ENCODE measurements at places on chromosomes 1 and 21. TPM values are rescaled to one million over a fixed set of nuclear protein-coding genes. Genes with fewer than 3 reads are reported as not detected.

F5 gene
- not detected for total RNA-seq

ZNF436 gene
- 13.4 TPM for total RNA-seq

KRTAP10-5 gene
- total RNA-seq, result not detected

PTCH2 gene
- total RNA-seq, result not detected

SUMO3 gene
- total RNA-seq, result 129 TPM

ELAPOR1 gene
- 0.38 TPM for total RNA-seq

- DNase-seq, result no peak
Measured at GRCh38 chr1:25754470-25755181, 45.4 kb upstream of the SELENON start.

DNA sequence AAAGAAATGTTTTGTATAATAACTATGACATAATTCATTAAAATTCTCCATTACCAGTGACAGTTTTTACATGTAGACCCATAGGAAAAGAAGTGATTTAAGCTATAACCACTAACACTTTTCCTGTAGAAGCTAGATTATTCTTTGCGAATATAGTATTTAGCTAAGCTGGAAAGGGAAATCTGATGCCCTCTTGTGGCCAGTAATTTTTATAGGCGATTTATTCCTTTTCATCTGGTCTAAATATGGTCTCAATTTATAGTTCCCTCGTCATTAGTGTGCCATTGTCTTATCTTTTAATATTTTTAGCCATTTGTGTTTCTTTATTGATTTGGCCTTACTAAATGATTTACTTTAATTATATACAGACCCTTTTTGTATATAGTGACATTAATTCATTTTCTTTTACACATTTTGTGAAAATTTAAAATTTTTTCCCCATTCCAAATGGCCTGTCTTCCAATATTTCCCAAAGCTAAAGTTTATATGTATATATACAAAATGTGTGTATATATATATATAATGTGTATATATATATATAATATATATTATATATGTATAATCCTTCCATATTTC lies 26.7 kb downstream of the BTG3 start:
- DNase-seq, result peak; percentile 38

DNA sequence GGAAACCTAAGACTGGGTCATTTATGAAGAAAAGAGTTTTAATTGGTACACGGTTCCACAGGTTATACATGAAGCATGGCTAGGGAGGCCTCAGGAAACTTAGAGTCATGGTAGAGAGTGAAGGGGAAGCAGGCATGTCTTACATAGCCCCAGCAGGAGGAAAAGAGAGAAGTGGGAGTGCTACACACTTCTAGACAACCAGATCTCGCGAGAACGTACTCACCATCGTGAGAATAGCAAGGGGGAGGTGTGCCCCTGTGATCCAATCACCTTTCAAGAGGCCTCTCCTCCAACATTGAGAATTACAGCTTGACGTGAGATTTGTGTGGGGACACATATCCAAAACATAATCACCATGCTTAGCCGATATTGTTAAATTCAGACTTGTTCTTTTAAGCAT lies 62.8 kb downstream of the DYRK1A start:
- no peak for DNase-seq

DNA sequence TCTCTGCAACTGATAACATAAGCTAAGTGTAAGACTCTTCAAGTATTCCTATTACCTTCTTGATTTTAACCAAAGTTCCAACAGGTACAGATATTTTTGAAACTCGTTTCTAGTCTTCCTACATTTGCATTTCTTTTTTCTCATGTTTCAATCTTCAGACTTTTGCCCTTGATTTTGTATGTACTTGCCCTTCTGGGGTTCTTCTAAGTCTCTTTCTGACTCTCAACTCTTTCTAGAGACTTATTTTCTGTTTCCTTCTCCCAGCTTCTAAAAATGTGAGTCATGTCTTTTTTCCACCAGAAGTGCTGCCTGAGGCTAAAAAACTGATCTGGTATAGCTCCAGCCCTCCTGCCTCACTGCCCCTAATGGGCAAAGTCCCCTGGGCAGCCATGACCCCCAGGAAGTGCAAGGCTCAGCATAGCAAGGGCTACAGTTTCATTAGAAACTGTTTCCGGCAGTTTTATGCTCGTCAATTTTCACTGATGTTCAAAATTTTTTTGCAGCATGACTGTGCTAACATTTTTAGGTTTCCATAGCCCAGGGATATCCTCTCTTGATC lies 265.9 kb downstream of the SEC16B start:
- no peak for DNase-seq

- DNase-seq, result no peak
Measured at GRCh38 chr1:54889132-54889725, 2.2 kb upstream of the DHCR24 start.

DNA sequence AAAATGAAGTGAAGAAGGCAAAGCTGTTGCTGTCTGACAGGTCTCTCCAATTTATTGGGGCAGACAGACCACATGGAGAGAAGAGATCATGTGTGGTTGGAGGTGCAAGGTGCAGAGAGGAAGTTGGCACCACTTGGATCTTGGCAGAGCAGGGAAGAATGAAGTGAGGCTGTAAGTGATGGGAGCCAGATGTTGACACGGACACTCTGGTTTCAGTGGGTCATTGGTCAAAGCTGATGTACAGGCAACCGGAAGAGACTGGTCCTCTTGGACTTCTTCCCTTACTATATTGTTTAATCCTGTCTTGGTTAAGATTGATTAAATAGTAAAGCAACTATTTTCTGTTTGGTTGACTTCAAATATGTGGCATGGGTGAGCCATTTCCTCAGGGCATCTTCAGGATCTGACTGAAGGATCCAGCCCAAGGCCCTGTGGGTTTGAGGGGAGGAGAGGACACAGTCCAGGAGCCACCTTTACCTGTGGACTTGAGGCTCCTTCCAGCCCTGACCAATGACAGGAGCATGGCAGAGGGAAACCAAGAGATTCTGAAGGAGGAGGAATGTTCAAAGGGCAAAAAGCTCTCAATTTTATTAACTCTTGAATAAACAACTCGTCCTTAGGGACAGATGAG lies 49.4 kb downstream of the NENF start:
- DNase-seq, result no peak

- DNase-seq, result no peak
Measured at GRCh38 chr1:151822404-151822803, 9.2 kb downstream of the RORC start.

DNA sequence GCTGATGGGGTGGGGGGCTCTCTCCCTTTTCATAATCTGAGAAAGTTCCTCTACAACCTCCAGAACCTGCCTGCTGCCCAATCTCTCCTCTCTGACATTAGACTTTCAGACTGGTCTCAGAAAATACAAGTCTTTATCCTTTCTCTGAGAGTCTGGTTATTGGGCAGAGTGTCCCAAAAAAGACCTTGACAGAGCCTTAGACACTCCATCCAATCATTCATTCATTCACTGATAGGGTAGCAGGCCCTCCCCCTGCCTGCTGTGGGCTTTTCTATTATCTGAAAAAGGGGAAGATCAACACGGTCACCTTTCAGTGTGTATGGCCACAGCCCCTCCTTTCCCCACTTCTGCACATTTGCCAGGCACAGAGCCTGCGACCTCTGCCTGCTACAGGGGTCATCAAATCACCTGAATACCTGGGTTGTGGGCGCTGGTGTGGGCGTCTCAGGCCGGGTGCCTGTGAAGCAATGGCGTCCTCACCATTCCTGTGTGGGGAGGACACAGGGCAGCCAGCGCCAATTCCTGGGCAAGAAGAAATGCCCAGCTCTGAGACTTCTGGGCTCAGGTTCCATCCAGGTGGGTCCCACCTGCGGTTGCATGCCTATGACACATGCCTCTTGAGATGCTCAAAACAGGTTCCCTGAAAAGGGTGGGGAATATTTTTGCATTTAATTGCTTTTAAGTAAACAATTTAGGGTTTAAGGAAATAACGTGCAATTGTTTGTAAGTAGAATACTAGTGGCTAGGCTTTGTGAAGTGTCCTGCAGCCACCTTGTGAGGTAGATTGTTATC lies 52.8 kb downstream of the ELK4 start:
- no peak for DNase-seq

DNA sequence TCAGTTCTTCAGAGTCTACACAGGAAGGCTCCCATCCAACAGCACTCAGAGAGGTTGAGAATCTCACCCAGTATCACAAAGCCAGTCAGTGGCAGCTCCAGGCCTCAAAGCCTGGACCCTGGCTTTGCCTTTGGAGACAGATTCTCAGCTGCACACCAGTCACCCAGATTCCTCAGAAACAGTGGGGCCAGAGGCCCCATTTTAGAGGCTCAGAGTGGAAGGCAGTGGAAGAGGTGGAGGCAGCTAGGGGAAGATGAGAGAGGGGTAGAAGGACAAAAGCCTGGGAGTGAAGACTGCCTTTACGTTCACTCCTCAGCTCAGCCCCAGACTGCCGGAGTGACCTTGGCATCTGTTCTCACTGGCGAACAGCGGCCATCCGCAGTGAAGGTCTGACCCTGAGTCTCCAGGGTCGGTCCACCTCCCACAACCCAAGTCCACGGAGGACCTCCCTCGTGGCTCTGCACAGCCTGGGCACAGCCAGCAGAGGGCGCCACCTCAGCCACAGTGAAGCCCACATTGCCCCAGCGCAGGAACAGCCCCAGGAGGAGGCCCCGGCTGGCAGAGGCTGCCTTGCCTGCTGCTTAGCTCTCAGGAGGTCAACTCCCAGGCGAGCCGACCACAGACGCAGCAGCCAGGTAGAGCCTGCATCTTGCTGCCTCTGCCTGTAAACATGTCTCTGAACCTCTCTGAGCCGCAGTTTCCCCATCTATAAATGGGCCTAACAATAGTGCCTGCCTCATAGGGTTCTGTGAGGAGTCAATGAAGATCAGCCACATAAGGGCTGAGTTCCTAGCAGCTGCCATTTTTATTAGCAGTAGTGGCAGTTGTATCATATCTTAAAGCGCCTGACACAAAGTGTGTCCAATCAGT lies 5.9 kb upstream of the FNDC5 start:
- DNase-seq, result peak; percentile 27

DNA sequence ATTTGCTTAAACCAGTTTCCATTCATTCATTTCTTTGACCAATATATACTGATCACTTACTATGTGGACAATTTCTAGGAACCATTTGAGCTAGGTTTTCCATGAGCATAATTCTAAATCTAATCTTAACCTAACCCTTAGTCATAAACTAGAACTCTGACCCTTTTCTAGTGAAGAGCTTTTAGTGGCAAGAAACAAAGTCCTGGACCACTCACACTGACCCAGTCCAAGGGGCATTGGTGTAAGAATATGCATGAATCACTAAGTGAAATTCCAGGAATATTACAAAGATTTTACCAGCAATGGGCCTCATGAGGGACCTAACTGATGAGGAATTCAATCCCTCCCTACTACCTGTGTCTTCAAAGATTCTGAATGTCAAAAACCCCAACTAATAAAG lies 40.6 kb upstream of the SLC2A1 start:
- no peak for DNase-seq

DNA sequence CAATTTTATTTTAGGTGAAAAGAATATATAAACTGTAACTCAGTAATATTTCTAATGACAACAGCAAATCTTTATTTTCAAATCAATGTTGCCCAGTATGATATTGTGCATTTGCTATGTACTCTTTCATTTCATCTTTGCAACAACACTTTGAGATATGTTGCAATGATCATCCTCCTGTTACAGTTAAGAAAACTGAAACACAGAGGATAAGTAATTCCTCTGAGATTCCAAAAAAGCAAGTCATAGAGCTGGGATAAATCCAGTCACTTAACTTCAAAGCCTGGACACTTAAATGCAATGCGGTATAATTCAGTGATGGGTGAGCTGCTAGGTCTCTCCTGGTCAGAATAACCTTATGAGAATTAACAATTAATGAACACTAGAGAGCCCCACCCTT lies 48.6 kb upstream of the EXO1 start:
- peak; percentile 33 for DNase-seq

GRCh38 chr1:40389871-40390560 lies 16.5 kb downstream of the SMAP2 start:
- DNase-seq, result peak; percentile 80

DNA sequence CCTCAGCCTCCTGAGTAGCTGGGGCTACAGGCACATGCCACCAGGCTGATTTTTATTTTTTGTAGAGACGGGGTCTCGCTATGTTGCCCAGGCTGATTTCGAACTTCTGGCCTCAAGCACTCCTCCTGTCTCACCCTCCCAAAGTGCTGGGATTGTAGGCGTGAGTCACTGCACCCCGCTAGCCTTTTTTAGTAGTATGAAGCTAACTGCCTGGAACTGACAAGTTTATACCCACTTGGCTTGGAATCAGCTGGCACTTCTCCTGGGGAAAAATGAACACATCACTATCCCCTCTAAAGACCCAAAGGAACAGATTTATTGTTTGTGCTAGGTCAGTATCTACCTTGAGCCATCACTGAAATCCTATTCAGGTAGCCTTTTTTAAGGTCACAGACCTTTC lies 19.0 kb downstream of the TMEM63A start:
- DNase-seq, result no peak

- DNase-seq, result peak; percentile 63
Measured at GRCh38 chr1:233294913-233295236, 650 bp downstream of the PCNX2 start.

DNA sequence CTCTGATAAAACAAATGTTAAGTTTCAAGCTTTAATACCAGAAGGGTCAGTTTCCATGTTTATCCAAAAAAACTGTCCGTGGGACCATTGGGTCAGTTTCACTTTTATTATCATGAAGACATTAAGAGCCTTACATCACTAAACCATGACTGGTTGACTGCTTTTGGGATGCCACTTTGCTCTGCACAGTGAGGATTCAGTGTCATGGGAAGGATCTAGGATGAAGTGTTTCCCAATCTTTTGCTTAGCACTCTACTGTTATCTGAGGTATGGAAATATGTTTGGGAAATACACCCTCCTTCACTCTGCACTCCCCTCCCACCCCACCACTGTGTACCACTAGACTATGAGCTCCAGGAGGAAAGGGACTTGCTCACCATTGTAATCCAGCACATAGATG lies 16.3 kb downstream of the RPS6KC1 start:
- no peak for DNase-seq

DNA sequence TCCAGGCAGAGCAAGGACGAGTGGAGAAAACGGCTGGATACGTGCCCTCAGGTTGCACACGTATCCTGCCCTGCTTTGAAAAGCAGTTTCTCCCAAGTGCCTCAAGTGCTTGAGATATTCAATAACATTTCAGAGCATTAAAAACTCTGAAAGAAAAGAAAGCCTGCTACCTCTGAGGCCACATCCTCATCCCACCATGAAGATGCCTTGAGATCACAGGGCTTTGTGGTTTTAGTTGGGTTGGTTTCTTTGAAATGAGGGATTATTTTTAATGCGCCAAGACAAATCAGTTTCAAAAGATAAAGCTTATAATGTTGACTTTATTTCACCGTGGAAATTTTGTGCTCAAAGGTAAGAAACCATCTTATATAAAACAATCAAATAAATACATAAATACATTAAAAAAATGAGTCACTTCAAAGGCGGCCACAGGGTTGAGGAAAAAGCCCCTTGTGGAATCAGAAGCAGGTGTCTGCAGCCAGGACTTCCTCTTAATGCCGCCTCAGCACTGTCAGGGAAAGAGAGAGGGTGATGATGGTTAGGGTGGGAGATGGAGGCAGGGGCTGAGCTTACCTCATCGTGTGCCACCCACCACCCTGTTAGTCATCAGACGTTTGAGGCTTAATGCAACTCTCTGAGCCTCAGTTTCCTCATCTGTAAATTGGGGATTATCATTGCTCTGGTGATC lies 1.4 kb downstream of the NPPB start:
- DNase-seq, result no peak

All from LHCN-M2 (cell line).